ENCODE measurements at places on chromosomes 11 and 22.
A peak's percentile ranks its signal among the peaks of the same experiment; 100 is the strongest.

DNA sequence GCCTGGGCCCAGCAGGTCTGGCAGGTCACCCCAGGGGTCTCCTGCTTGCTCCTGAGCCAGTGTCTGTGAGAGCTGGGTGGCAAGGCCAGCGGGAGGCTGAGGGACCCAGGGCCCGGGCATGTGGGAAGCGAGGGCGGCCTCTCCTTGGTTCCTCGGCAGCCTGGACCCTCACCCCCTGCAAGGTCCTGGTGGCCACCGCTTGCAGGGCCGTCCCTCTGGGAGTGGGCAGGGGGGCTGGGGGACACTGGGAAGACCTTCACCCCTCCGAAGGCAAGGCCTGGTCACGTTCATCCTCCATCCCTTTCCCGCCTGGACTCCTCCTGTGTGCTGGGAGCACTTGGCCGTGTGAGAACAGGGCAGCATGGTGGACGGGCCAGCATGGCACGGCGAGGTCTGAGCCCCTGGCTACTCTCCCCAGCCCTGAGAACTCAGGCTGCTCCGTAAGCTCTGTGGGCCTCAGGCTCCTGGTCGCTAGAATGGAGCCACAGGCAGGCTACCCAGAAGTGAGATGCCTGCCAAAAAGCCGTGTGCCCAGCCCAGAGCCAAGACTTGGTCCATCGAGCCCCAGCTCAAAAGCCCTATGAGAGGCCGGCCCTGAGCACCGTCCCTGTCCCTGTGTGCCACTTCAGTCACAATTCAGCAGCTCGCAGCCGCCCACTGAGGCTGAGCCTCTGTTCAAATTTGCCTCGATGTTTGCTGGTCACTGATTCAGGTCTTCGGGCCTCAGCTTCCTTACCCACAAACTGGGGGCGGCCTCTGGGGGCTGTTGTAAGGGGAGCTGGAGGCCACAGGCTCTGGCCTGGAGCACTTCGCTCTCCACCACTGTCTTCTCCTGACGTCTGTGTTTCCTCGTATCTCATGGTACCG is 45.0 kb downstream of the IGLL1 start:
- DNase-seq: no peak

DNA sequence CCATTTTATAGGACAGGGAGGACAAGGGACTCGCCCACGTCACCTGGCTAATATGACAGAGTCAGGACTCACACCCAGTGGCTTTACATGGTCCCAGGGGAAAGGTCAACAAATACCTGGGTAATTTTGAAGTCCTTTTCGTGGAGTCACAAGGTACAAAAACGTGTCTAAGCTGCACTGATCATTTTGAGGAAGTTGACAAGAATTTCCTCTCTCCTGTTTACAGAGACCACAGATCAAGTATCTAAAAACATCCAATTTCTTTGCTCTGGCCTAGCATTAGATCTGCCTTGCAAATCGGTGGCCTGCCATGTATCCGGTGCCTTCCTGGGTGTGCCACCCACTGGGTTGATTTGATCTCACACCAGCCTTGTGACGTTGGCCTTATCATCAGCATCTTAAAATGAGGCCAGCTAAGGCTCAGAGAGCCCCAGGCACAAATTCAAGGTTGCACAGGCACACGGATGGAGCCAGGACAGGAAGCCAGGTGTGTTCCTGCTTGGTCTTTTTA is 17.6 kb downstream of the GDPD5 start:
- DNase-seq: peak; percentile 82

DNA sequence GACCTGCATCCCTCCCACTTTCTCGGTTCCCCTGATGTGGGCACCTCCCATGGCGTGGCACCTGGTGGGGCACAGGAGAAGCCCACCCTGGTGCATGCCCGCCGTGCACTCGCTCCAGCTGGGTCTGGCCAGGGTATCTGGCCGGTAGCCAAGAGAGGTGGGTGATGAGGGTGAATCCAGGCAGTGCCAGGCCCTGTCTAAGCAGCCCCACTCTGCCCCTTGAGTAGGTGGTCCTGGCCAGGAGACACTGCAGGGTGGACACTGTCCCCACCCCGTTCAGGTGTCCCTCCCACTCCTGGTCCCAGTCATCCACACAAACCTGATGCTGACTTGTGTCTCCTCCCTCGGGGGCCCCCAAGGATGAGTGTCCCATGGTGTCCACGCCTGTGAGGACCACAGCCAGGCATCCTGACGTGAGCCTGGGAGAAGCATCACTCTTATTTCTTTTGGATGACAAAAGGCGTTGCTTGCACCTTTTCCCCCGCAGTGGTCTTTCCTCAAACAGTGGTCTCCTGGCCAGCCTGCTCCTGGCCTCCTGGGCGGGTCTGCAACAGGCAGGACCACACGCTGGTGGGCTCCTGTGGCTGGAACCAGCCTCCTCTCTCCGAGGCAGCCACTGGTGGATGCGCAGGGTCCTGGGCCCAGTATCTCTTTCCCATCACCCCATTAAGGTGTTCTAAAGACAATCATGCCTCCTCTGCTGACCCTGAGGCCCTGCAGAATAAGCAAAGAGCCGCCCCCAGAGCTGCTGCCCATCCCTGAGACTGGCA is 922.3 kb downstream of the BRD1 start:
- DNase-seq: no peak

- no peak for DNase-seq
Measured at GRCh38 chr22:48249713-48250268, 1487.3 kb downstream of the TBC1D22A start.
